Glomerular endothelial cell (primary cell): ENCODE measurements at places on chromosomes 16 and 17. TPM values are rescaled to one million over a fixed set of nuclear protein-coding genes. Genes with fewer than 3 reads are reported as not detected.

- DNase-seq: no peak
These were observed 32.3 kb downstream of the TNFRSF13B start for GRCh38 chr17:16939606-16940115.

- DNase-seq: no peak
These were observed 236.4 kb upstream of the AXIN2 start for GRCh38 chr17:65797809-65798208.

DNA sequence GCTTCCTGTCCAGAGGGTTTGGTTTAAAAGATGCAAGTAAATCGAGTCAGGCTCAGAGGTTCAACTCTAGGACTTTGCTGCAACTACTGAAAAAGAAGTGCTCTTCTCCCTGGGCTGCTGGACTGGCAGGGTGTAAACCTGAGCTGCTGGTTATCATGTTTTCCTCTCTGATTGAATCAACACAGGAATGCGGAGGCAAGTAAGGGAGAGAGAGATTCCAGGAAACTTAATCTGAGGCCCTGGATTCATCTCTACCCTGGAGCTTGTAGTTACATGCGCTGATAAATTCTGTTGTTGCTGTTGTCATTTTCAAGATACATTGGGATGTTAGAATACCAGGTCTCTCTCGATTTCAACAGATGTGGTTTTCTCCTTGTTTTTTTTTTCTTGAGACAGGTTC, 8.2 kb upstream of the HS3ST3A1 start:
- DNase-seq: no peak

Gene TEKT5
- total RNA-seq: 0.10 and 0.12 TPM in 2 replicates

DNA sequence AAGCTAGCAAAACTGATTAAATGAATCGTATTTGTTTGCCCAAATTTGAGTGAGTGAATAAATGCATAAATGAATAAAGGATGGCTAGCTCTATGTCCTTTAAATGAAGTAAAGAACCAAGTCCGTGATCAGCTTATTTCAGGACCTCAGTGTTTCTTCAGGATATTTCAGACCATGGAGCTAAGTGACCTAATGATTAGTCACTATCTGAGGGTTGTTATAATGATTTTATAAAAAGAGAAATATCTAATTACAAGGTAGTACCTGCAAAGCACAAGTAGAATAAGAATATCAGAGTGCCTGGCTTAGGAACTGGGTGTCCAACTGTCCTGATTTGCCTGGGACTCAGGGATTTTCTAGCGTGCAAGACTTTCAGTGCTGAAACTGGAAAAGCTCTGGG, 12.5 kb downstream of the KCNJ2 start:
- DNase-seq: no peak

GRCh38 chr16:64974381-64974780, 147.5 kb downstream of the CDH11 start:
- DNase-seq: no peak

DNA sequence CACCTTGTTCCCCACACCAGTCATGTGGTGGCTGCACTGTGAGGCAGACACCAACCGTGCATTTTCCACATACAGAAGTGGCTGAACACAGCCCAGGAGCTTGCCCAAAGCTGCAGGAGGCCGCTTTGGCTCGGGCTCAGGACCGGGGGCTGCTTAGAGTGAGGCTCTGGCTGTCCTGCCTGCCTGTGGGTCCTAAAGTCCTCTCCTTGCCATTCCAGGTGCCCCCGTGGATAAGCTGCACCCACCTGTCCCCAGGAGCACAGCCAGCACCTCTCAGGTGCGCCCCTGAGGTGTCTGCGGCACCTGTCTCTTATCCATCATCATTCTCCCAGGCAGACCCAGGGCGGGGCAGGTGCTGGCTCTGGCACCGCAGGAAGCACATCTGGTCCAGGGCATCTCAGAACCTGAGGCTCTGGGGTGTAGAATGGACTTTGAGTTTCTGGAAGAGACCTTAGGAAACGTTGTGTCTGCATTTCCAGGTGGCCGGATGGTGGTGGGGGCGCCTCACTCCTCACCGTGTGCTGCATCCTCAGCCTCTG, 180.5 kb upstream of the ZNF469 start:
- no peak for DNase-seq

- no peak for DNase-seq
These were observed 1.7 kb downstream of the KANSL1 start for GRCh38 chr17:46191322-46192188.

GRCh38 chr17:44919411-44919810, 4.1 kb upstream of the GFAP start:
- DNase-seq: no peak

GRCh38 chr17:29032013-29032856, 10.7 kb upstream of the PIPOX start:
- DNase-seq: no peak

DNA sequence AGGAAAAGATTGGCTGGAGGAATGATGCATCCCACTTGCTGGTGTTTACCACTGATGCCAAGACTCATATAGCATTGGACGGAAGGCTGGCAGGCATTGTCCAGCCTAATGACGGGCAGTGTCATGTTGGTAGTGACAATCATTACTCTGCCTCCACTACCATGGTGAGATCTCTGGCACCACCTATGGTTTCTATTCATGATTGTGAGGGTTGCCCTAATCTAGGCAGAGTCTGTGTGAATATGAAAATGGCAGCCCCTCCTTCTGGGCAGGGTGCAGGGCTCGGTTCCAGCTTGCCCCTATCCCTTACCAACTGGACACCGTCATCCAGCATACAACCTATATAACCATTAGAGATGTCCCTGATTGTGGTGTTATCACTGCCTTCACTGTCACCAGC, 33.4 kb downstream of the ITGB3 start:
- DNase-seq: no peak

DNA sequence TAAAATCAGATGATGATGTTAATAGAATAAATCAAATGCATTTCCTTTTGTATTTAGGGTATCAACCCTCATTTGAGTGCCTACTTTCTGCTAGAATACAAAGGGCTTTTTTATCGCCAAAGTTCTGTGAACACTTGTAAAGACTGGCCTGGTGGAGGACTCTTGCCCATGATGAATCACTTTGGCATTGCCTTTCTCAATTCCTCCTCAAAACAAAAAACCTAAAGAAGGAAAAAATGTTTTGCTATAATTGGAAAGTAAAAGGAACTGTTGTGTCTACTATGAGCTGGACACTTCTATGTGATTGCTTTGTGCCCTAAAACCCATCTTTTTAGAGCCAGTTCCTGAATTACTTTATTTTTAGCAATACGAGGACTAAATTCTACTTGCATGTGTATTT, 13.0 kb upstream of the DHRS11 start:
- DNase-seq: no peak

GRCh38 chr17:64683796-64684195, 21.7 kb upstream of the SMURF2 start:
- DNase-seq: no peak

Gene SLC52A1
- total RNA-seq: 0.10 TPM in 1 of 2 replicates, not detected in the other

Gene NRN1L
- 0.76 and 1.3 TPM in 2 replicates for total RNA-seq

DNA sequence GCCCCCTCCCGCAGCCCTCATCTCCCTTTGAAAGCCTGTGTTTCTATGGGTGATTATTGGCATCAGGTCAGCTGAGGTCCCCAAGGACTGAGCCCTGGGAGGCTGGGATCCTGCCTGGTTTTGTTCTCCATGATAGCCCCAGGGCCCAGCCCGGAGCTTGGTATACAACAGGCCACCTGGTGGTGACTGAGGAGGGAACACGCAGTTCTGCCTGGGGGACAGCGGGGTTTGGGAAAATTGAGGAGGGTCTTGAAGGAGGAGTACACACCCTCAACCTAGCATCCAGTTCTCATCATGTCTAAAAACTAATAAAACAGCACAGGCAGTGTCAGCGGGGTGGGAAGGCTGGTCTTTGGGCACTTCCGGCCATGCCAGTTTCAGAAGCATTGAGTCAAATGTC, 335.1 kb downstream of the CPPED1 start:
- DNase-seq: no peak

- DNase-seq: no peak
These were observed 116.6 kb downstream of the METRNL start for GRCh38 chr17:83196024-83196365.

Gene USP6
- total RNA-seq: not detected in 2 replicates

DNA sequence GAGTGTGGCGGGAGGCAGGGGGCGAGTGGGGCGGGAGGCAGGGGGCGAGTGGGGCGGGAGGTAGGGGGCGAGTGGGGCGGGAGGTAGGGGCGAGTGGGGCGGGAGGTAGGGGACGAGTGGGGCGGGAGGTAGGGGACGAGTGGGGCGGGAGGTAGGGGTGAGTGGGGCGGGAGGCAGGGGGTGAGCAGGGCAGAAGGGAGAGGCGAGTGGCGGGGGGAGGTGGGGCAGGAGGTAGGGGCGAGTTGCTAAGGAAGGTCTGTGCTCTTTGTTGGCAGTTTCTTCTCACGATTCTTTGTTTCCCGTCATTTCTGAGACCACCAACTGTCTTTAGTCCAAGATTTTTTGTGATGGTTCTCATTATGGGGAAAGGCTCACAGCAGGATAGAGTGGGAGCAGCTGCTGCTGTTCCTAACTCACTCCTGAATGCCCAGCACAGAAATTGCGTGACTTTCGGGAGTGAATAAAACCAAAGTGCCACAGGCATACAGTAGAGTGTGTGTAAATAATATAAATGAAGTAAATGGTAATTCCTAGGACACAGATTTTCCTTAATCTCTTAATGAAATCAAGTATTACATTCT, 44.7 kb downstream of the COG7 start:
- DNase-seq: no peak

DNA sequence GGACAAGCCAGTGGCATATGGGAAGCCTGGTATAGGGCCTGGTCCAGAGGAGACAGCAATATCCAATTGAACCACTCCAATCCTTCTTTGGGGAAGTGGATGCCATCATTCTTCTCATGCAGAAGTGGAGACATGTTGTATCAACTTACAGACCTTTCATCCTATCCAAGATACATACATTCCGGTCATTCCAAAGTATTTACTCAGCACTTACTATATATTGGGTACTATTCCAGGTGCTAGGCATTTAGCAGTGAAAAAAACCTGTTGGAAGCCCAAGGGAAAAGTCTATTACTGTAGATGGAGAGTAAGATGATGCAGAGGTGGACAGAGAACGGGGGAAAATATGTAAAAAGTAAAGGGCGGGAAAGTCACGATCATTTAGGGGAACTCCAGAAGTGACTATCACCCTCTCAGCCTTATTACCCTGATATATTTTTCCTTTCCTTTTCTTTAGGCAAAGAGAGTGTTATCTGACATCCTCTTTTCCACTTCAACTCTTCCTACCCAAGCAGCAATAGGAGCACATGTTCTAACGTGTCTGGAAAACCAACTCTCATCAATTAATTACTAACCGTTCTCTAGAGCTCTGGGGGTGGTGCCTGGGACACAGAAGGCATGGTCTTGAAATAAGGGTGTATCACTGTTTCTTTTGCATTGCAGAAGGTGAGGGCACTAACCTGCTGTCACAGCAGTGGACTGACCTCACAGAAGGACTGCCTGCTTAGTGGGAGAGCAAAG, 210.1 kb upstream of the MAF start:
- no peak for DNase-seq

DNA sequence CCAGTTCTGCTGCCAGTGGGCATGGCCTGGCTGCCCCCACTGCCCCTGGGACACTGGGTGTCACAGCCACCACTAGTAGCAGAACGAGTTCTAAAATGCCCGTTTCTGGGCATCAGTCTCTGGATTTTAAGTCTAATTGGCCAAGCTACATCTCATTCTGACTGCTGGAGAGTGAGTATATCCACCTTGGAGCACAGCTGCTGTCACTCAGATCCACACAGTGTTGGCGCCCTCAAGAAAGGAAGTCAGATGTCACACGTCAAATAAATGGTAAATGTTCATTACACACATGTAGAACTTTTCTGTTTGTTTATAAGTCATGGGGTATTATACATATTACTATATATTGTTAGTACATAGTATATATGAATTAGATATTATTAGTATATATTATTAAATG, 19.4 kb downstream of the GNGT2 start:
- DNase-seq: no peak
